SK-N-DZ (cell line): ENCODE measurements at places on chromosomes 6 and 20.

DNA sequence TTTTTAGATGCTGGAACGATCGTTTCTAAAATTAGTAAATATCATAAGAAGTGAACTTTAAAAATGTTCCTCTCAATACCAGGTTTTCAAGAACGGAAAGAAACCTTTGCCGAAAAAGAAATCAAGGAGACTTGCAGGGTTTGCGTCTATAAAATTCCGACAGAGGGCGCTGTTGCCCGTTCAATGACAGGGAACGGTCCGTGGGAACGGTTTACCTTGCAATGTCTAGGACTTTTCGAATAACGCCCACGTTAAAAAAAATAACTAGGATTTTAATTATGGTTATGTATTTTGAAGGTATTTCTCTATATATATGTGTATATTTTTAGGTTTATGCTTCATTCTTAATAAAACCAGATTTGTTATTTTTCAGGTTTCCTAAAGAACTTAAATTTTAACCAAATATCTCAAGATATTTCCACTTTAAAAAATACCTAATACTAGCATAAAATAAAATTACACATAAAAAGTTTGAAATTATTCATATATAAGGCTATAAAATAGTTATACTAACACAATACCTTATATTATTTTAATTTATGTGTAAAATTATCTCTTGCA, 2.5 kb upstream of the TFAP2B start:
- DNase-seq = peak; percentile 76

DNA sequence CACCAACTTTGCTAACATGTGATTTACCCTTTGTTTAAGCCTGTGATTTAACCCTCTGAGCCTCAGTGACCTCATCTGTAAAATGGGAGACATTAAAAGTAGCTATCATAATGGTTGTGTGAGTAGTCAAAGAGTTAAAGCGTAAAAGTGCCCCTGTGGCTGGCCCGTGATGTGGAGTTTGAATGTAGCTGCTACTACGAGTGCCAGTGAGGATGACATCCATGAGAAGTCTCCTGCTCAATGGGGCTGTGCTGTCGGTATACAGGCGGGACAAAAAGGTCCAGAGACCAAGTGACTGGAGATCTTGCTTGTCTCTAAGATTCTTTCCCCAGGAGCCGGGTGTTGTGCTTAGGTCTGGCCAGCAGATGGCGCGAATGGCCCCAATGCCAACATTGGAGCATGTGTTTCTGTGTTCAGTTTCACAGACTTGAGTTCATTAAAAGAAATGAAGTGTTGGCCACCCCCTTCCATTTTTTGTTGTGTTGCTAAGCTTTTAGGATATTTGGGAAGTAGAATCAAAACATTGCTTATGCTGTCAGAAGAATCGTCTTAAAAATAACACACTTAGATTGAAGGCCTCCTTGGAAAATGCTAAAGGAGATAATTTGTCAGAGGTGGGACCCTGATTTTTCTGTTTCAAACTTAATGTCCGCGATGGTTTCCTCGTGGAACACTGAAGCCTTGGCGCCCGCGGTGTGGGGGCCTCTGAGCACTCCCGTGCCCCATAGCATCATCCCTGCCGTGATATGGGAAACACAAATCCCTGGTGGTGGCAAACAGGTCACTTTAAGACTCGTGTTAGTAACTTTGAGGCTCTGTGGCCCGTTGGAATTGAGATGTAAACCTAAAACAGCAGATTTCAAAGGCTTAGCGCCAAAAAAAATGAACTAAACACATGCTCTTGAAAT, 9.3 kb upstream of the RBM38 start:
- peak; percentile 75 for DNase-seq

GRCh38 chr20:15951658-15952057, 621.6 kb downstream of the KIF16B start:
- DNase-seq = peak; percentile 23

DNA sequence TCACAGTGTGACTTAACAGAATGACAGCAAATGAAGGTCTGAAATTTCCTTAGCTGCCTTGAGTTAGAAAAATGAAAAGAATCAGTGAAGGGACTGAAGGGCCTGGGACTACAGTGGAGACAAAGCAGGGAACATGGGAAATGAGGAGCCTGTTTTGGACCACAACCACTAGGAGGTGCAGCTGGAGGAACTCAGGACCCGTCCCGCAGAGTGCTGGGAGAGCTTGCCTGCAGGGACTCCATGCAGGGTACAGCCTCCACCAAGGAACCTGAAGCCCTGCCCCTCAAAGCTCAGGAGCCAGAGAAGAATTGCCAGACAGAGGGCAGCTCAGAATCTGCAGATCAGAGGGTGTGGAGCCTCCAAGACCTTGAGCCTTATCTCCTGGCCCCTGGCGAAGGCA, 50.7 kb downstream of the LRFN2 start:
- DNase-seq = peak; percentile 37

GRCh38 chr6:12419631-12420272, 129.6 kb downstream of the EDN1 start:
- no peak for DNase-seq

DNA sequence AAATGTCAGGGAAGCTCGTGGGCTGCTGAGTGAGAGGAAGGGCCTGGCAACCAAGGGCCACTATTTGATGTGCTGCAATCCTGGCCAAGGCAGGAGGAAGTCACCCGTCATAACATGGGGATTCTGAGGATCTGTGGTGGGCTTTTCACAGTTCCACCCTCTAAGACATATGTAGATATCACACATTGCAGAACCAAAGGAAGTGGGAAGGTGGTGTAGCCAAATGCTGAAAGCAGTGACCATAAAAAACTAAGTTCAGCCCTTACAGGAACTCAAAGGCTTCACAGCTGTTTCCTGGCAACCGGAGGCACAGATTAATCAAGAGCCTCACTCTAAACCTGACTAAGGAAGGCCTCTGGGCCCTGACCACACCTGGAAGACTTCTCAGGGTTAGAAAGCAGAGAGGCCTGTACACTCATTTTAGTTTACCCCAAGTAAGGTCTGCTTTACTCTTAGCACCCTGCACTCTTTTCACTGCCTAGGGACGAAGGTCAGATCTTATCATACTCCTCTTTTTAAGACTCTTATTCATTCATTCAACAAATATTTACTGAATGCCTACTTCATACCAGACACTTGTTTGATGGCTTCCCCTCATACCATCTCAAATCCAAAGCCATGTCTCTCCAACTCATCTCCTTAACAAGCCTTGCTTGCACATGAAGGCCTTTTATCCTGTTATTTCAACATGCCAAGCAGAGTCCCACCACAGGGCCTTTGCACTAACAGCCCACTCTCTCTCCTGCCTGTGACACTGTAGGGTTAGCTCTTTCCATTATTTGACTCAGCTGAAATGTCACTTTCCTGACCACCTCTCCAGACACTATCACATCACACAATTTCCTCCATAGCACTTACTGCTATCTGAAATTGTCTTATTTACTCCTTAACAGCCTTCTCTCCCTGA, 2.6 kb downstream of the UBE2V1 start:
- DNase-seq = no peak

- DNase-seq = no peak
Measured at GRCh38 chr20:60038400-60039008, 80.3 kb downstream of the CDH26 start.

- peak; percentile 56 for DNase-seq
Measured at GRCh38 chr6:23692184-23692583, 433.8 kb upstream of the NRSN1 start.

- peak; percentile 69 for DNase-seq
Measured at GRCh38 chr20:40648210-40649072, 40.6 kb downstream of the MAFB start.

DNA sequence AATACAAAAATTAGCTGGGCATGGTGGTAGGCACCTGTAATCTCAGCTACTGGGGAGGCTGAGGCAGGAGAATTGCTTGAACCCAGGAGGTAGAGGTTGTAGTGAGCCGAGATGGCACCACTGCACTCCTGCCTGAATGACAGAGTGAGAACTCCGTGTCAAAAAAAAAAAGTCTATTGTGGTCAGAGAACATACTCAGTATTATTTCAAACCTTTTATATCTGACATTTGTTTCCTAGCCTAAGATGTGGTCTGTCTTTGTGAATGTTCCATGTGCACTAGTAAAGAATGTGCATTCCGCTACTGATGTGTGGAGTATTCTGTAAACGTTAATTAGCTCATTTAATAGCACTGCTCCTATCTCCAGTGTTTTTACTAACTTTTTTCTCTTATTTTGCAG, 11.7 kb downstream of the RAB22A start:
- DNase-seq = no peak

GRCh38 chr6:129835691-129836090, 25.4 kb downstream of the TMEM244 start:
- DNase-seq = no peak
